Stimulated activated CD8-positive, alpha-beta memory T cell treated with anti-CD3 and anti-CD28 coated beads, Interleukin-4, amount 100 ng/mL, for 4 hours (primary cell): ENCODE measurements at places on chromosomes 12 and 14.

DNA sequence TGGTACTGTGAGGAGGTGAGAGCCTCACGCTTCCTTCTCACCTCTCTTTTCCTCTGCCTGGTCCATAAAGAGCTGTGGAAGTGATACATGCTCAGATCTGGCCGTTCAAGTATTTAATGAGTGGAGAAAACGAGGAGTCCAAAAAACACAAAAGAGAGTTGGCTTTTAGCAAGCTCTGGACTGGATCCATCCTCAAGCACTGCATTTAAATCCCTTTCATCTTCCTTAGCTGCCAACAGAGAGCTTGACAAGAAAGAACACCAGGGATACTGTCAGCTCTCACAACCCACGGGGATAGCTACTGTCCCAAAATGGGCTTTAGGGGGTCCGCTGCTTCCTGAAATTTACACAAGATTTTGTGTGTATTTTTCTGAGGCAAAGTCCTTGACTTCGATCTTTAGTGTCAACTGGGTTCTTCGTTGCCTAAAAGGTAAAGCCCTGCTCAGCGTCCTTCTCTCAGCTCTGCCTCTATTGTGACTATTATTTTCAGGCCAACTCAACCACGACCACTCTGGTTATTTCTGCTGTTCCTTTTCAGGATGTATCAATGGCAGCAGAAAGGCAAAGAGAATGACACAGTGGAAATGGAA is 120.9 kb downstream of the TMTC1 start:
- no peak for DNase-seq

DNA sequence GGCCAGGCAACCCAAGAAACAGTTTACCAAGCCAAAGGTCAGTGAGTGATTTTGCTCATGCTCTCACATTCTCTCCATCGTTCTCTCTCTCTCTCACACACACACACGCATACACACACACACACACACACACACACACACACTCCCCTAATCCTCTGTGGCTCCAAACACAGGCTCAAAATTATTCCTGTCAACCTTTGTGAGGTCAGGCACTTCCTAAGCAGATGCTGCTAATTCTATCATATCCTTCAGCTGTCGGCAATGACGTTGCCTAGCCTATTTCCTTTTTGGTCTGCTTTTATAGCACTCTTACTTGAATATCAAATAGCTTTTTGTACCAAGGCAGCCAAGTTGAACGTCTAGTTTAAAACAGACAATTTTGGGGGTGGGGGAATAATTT is 98.9 kb upstream of the EGLN3 start:
- no peak for DNase-seq

- no peak for DNase-seq
Measured at GRCh38 chr14:54698966-54699530, 132.1 kb downstream of the SAMD4A start.

GRCh38 chr12:67540920-67541624 is 107.5 kb upstream of the DYRK2 start:
- no peak for DNase-seq

DNA sequence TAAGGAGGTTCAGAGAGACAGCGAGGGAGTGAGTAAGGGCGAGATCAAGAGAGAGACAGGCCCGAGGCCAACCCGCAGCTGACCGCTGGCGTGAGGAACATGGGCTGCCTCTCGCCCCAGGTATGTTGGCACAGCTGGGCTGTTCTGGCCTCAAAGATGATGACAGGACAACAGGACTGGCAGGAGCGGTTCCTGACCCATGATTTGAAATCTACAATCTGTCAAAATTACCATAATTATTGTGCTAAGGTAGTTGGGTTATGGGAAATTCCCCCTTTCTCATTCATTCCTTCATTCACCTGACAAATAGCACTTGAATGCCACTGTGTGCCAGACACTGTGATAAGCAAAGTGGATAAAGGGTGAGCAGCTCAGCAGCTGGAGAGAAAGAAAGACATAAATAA is 5.1 kb upstream of the ENDOU start:
- DNase-seq, result no peak

DNA sequence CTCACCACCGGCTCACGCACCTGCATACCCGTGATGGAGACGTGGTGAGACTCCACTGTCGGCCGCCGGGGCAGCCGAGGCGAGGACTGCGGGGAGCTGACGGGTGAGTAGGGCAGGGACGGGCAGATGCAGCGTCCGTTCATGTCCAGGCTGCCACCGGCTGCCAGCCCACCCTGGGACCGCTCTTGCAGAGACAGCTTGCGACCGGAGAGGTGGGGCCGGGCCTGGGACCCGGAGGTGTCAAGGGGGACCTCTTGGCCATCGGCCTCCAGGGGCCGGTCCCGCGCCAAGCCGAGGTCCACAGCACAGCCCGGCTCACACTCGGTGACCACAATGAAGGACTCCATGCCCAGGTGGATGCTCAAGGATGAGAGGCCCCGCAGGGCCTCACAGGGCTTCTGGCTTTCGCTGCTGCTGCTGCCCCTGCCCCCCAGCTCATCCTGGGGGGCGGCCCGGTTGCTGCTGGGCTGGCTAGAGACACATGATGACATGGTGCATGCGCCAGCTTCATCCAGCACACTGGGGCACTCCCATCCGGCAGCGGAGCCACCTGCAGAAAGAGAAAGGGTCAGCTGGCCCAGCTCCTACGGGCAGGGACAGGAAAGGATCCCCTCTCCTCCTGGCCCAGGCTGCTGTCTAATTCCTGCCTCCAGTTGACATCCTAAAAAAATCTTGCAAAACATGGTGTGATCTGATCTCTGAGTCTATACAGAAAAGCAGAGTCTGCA is 22.3 kb downstream of the CAMKK2 start:
- DNase-seq, result no peak

GRCh38 chr12:93297032-93297431 is 80.7 kb upstream of the NUDT4 start:
- no peak for DNase-seq
